ENCODE measurements at places on chromosomes 2 and 18. TPM values are rescaled to one million over a fixed set of nuclear protein-coding genes. Genes with fewer than 3 reads are reported as not detected.

- H3K27me3 ChIP-seq = no peaks in the 10 kb centered on the region
- H3K27ac ChIP-seq = no peak overlapping the region
- H3K36me3 ChIP-seq = no peaks in the 10 kb centered on the region
- no peak overlapping the region for H3K4me3 ChIP-seq
- no peaks in the 10 kb centered on the region for H3K4me1 ChIP-seq
Measured at GRCh38 chr2:236670235-236670620, 100.6 kb downstream of the ACKR3 start.

GRCh38 chr2:222756951-222757650 is 85.6 kb downstream of the MOGAT1 start:
- no peak overlapping the region for H3K4me3 ChIP-seq
- H3K4me1 ChIP-seq = peaks cover 21% of the 10 kb centered on the region
- DNase-seq = no peak
- peaks cover 3% of the 10 kb centered on the region for H3K27me3 ChIP-seq
- no peak overlapping the region for H3K27ac ChIP-seq

- no peak overlapping the region for H3K4me3 ChIP-seq
- H3K27me3 ChIP-seq = no peaks in the 10 kb centered on the region
- H3K4me1 ChIP-seq = no peaks in the 10 kb centered on the region
- no peak for DNase-seq
Measured at GRCh38 chr2:164257742-164258141, 363.5 kb downstream of the GRB14 start.

DNA sequence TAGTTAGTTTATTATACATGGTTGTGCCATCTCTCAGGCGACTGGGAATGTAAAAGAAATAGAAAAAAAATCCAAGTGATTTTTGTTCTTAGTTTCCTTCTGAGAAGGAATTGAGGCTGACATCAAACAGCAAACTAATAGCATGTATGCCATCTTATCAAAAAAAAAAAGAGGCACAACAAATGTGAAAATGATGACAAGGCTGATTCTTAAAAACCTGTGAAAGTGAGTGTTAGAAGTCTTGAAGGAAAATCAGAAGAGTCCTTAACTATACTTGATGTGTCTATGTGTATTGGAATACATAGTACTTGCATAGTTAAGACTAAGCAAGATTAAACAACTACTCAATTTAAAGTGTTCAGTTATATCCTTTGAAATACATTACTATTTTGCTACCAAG is 161.0 kb downstream of the CCDC85A start:
- no peaks in the 10 kb centered on the region for H3K4me1 ChIP-seq
- no peak overlapping the region for H3K27ac ChIP-seq
- H3K36me3 ChIP-seq = no peaks in the 10 kb centered on the region
- DNase-seq = no peak

SERTAD2 gene
- total RNA-seq = 16.9 TPM

DNA sequence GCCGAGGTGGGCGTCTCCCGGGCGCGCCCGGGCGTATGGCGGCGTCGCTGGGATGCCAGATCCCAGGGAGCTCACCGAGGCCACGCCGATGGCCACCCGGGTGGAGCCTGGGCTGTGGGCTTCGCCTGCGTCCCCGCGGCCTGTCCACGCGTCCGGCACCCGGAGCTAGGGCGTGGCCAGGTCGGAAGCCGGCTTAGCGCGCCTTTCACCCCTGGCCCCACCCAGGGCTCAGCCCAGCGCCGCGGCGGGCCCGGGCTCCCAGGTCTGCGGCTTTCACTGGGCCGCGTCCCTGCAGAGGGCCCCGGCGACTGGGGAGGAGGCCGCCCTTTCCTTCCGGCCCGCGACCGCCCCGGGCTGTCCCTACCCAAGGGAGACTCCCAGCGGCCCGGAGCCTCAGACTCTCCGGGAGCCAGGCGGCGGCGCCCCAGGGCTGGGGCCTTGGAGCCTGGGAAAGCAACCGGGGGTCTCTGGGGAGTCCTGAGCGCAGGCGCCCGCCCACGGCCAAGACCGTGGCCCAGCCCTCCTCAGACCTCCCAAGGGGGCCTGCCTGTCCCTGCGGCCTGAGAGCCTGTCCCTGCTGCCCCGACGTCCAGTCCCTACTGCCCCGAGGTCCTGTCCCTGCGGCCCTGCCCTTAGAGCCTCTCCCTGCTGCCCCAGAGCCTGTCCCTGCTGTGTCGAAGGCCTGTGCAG is 36.3 kb upstream of the ITM2C start:
- peak; percentile 14 for DNase-seq
- peak overlapping the region; percentile 8 for H3K4me3 ChIP-seq
- no peaks in the 10 kb centered on the region for H3K36me3 ChIP-seq
- no peak overlapping the region for H3K27ac ChIP-seq
- H3K27me3 ChIP-seq = peaks cover 60% of the 10 kb centered on the region

- no peak overlapping the region for H3K4me3 ChIP-seq
- no peaks in the 10 kb centered on the region for H3K27me3 ChIP-seq
- no peak overlapping the region for H3K27ac ChIP-seq
- DNase-seq = no peak
- H3K4me1 ChIP-seq = no peaks in the 10 kb centered on the region
- no peaks in the 10 kb centered on the region for H3K36me3 ChIP-seq
Measured at GRCh38 chr18:60295674-60296073, 76.9 kb downstream of the MC4R start.

GRCh38 chr2:16179701-16180416 is 239.5 kb downstream of the MYCN start:
- H3K4me3 ChIP-seq = no peak overlapping the region
- DNase-seq = no peak
- H3K4me1 ChIP-seq = no peaks in the 10 kb centered on the region
- H3K36me3 ChIP-seq = no peaks in the 10 kb centered on the region
- no peak overlapping the region for H3K27ac ChIP-seq

GRCh38 chr2:111698089-111698488 is 185.9 kb downstream of the ANAPC1 start:
- DNase-seq = no peak
- H3K27me3 ChIP-seq = peaks cover 18% of the 10 kb centered on the region
- no peak overlapping the region for H3K4me3 ChIP-seq
- peaks cover 38% of the 10 kb centered on the region for H3K4me1 ChIP-seq

RGPD8 gene
- 4.1 TPM for total RNA-seq

GRCh38 chr18:35174093-35174731 is 66.6 kb upstream of the ZNF397 start:
- H3K4me1 ChIP-seq = peaks cover 10% of the 10 kb centered on the region
- H3K27me3 ChIP-seq = no peaks in the 10 kb centered on the region
- H3K36me3 ChIP-seq = peaks cover 5% of the 10 kb centered on the region
- no peak for DNase-seq
- no peak overlapping the region for H3K4me3 ChIP-seq
- H3K27ac ChIP-seq = no peak overlapping the region

RBM43 gene
- total RNA-seq = 8.2 TPM

DNA sequence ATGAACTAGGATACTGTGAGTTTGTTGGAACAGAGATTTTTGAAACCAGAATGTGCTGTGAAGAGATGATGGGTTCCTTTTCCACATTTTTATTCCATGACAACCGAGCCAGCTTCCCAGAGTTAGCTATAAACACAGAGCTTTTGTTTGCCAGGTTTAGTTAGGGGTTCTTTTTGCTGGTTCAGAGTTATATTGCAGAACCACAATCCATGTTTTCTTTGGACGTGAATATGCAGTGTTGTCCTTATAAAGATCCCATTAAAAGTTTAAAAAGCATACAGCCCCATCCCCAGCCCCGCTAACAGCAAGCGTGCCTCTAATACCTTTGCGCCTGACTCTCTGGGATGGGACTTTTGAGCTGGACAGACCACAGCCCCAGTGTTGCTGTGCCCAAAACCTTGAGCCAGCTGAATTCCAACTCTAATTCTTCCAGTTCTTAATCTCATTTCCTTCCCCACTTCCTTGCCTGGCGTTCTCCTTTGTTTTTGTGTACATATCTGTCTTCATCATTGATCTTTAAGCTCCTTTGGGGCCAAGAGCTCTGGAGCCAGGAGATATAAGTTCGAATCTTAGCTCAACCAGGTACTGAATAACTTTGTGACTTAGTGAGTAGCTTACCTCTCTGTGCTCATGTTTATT is 72.3 kb downstream of the SPATS2L start:
- no peak overlapping the region for H3K4me3 ChIP-seq
- peaks cover 91% of the 10 kb centered on the region for H3K4me1 ChIP-seq
- DNase-seq = no peak

DNA sequence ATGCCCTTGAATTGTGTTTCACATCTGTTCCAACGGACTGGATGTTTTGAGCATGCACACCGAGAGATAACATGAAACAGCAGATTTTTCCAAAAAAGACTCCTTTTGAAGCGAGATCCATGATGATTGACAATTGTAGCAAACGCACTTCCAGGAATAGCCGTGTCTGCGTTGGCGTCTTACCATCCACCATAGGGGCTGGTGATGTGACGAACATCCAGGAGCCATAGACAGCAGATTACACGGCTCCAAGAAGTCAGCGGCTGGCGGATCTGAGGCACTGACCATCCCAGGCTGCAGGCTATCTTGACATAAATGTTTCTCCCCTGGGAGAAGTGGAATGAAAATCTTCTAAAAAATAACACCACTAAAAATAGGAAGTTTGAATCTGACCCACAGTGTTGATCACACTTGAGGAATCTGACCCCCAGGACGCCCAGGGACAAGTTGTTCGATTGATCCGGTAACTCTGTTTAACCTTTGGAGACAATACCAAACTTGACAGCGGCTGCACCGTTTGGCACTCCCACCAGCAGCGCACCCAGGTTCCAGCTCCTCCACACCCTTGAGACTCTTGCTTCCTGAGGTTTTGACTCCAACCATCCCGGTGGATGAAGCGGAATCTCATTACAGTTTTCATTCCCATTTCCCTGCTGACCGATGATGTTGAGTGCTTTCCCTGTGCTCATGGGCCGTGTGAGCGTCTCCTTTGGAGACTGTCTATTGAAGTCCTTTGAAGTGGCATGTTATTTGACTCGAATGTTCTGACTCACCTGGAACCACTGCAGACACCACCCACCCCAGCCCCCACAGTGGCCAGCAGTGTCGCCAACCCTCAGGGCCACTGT is 140.0 kb upstream of the GPC1 start:
- H3K4me1 ChIP-seq = no peaks in the 10 kb centered on the region
- no peaks in the 10 kb centered on the region for H3K27me3 ChIP-seq
- H3K27ac ChIP-seq = no peak overlapping the region
- H3K4me3 ChIP-seq = no peak overlapping the region

ERBB4 gene
- not detected for total RNA-seq

DNA sequence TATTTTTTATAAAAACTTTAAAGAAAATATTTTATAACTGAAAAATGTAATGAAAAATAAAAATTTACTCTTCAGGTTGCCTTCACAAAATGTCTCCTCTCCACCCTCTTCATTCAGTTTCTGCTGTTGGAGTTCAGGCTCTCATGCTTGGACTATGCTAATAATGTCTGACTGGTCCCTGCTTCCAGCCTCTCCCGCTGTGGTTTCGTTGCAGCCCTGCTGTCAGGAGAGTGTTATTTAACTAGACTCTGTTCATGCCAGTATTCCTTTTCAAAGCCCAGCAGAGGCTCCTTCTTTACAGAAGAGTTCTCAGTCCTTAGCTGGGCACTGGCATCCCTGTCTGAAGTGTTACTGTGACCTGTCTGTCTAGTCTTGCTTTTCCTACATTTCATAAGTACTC is 40.4 kb downstream of the CLIP4 start:
- H3K4me3 ChIP-seq = no peak overlapping the region
- H3K27me3 ChIP-seq = no peaks in the 10 kb centered on the region
- H3K4me1 ChIP-seq = peaks cover 1% of the 10 kb centered on the region
- H3K27ac ChIP-seq = no peak overlapping the region

- H3K36me3 ChIP-seq = no peaks in the 10 kb centered on the region
- H3K27me3 ChIP-seq = no peaks in the 10 kb centered on the region
- H3K27ac ChIP-seq = no peak overlapping the region
- no peak overlapping the region for H3K4me3 ChIP-seq
- peak; percentile 34 for DNase-seq
- H3K4me1 ChIP-seq = no peaks in the 10 kb centered on the region
Measured at GRCh38 chr2:54503192-54503591, 47.1 kb downstream of the SPTBN1 start.

GRCh38 chr2:42791606-42792005 is 777 bp downstream of the HAAO start:
- no peak overlapping the region for H3K27ac ChIP-seq
- no peaks in the 10 kb centered on the region for H3K36me3 ChIP-seq
- H3K27me3 ChIP-seq = peaks cover 43% of the 10 kb centered on the region
- H3K4me1 ChIP-seq = peaks cover 22% of the 10 kb centered on the region

GRCh38 chr18:57447154-57447621 is 12.0 kb downstream of the ONECUT2 start:
- no peak overlapping the region for H3K27ac ChIP-seq
- H3K36me3 ChIP-seq = no peaks in the 10 kb centered on the region
- H3K27me3 ChIP-seq = peaks cover 39% of the 10 kb centered on the region
- H3K4me3 ChIP-seq = no peak overlapping the region
- DNase-seq = peak; percentile 31

DNA sequence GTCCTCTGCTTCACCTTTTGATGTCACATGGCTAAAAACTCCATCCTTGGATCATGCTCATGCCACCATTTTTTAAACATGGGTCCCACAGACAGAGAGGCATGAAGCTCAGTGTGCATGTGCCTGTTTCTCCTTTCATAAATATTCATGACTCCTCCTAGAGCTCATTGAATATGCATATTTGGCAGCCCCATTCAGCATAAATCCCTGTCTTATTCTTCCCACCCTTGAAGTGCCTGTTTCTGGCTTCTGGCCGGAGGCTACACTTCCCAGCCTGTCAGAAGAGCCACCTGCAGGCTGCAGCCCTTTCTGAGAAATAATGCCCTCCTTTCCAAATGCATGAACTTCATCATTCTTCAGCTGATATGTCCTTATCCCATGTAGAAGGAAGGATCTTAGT is 109.7 kb downstream of the LDLRAD4 start:
- H3K27ac ChIP-seq = no peak overlapping the region
- H3K4me1 ChIP-seq = peaks cover under 1% of the 10 kb centered on the region
- peaks cover 3% of the 10 kb centered on the region for H3K36me3 ChIP-seq
- peaks cover 3% of the 10 kb centered on the region for H3K27me3 ChIP-seq
- DNase-seq = no peak
- H3K4me3 ChIP-seq = no peak overlapping the region

DNA sequence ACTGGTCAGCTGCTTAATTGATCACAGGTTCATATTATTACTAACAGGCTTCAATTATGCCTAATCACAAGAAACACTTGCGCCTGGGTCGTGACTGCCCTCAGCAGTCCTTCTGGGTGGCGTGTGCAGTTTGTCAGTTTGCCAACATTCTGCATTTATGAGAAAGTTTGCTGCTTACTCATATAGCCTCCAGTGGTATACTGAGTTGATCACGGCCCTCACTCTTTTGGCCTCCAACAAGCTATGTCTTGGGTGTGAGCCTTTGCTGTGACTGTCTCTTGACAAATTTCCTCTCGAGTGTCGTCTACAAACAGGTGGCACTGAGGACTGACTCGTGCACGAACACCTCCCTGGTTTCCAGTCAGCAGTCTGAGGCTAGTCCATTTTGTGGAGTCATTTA is 27.3 kb downstream of the DCDC2C start:
- DNase-seq = no peak
- H3K36me3 ChIP-seq = no peaks in the 10 kb centered on the region
- H3K27ac ChIP-seq = no peak overlapping the region
- no peak overlapping the region for H3K4me3 ChIP-seq

DNA sequence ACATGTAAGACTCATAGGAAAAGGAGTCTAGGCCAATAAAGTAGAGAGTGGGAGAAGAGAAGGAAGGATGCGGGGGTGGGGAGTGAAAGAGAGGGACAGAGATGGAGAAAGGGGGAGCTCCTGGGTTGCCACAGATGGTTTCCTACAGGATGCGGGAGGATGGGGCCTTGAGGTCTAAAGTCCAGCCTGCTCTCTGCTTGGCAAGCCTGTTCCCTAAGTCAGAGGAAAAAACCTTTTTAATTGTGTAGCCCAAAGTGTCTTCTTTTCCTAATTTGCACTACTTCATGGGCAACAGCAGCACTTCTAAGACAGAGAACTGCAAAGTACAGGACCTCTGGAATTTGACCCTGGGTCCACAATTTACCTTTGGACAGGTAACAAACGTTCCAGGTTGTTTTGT is 1.4 kb upstream of the FAM110C start:
- no peak overlapping the region for H3K4me3 ChIP-seq
- no peak for DNase-seq
- no peaks in the 10 kb centered on the region for H3K36me3 ChIP-seq
- no peak overlapping the region for H3K27ac ChIP-seq
- peaks cover 74% of the 10 kb centered on the region for H3K27me3 ChIP-seq
- peaks cover 7% of the 10 kb centered on the region for H3K4me1 ChIP-seq
